Stimulated activated CD8-positive, alpha-beta memory T cell treated with anti-CD3 and anti-CD28 coated beads, Interleukin-4, amount 100 ng/mL, for 24 hours (primary cell): ENCODE measurements at places on chromosomes 1 and 21.

- DNase-seq: no peak
These were observed 115.4 kb downstream of the BCAR3 start for GRCh38 chr1:93566227-93566626.

- DNase-seq: no peak
These were observed 21.0 kb downstream of the S100A10 start for GRCh38 chr1:151972542-151973248.

GRCh38 chr1:10631811-10632593 is 157.3 kb downstream of the PEX14 start:
- no peak for DNase-seq

GRCh38 chr1:170617591-170618330 is 46.2 kb upstream of the PRRX1 start:
- DNase-seq: no peak

GRCh38 chr1:36136535-36136934 is 11.5 kb upstream of the COL8A2 start:
- no peak for DNase-seq

DNA sequence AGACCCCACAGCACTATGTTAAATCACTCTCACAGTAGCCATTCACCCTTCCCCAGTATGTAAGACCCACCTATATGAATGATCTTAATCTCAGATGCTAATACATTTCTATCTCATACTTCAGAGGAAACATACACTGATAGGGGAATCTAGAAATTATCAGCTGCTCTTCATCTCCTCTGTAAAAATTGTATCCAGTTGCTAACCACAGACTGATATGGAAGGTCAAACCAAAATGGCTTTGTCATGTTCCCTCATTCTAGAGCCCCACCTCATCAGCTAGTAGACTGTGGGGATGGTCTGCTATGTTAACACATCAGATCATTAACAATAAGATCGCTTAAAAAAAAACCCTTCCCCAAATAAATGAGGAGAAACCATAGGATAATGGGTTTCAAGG is 71.7 kb downstream of the UBR4 start:
- no peak for DNase-seq

GRCh38 chr1:216332003-216332402 is 91.2 kb downstream of the USH2A start:
- no peak for DNase-seq

DNA sequence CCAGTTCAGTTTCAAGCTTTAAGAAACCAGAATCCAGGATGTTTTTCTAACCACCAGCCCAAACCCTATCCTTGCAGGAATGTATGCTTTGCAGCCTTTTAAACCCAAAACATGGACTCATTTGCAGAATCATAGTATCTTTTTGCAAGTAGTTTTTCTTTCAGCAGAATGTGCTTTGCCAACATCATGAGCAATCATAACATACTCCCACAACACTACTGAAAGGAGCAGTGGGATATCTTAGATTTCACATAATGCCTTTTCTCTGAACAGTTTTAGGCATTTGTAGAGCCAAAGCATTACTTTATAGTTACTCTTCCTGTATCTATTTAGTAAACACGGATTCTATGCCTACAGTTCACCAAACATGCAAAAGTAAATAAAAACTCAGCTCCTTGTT is 10.0 kb upstream of the SH2D2A start:
- DNase-seq: no peak

GRCh38 chr1:199202331-199202730 is 563.5 kb downstream of the PTPRC start:
- no peak for DNase-seq

DNA sequence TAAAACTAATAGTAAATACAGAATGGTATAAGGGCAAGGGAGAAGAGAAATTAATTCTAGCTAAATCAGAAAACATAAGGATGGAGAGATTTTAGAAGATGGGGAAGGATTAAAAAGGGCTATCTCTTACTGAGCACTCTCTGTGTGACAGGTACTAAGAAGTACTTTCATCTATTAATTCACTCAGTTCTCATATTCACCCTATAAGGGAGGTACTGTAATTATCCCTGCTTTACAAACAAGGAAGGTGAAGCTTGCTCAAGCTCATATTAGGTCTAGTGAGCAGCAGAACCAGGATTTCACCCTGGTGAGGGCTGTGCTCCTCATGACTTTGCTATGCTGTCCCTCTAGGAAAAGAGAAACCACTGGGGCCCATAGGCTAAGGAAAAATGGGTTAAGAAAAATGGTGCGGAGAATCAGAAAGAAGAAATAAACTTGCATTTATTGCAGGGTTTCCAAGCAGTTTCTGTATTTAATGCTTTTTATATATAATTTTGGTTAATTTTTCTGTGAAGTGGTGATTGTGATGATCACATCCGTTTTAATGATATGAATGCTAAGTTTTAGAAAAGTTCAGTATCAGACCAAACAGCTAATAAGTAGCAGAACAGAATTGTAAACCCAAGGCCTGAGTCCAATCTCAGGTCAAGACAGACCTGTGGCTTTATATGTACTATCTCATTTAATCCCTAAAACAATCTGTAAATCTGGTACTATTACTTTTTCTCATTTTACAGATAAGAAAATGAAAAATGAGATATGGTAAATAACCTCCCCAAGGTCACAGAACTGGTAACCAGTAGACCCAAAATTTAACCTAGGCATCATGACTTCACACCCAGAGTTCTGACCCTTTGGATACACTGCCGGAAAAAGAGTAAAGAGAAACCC is 1.7 kb downstream of the PCNX2 start:
- DNase-seq: no peak

DNA sequence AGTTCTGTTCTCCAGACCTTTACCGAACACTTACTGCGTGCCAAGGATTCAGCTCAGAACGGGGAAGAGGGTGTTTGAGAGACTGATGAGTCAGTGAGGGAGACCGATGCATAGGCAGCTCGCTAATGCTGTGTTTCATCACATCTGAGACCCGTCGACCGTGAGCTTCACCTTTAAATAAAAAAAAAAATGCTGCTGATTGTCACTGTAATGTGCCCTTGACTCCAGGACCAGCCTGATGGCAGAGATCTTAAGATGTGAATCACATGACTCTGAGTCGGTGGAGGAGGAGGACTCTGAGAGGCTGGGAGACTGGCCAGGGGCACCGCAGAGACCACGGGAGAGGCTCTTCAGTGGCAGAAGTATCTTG is 28.8 kb downstream of the SPSB1 start:
- DNase-seq: no peak

DNA sequence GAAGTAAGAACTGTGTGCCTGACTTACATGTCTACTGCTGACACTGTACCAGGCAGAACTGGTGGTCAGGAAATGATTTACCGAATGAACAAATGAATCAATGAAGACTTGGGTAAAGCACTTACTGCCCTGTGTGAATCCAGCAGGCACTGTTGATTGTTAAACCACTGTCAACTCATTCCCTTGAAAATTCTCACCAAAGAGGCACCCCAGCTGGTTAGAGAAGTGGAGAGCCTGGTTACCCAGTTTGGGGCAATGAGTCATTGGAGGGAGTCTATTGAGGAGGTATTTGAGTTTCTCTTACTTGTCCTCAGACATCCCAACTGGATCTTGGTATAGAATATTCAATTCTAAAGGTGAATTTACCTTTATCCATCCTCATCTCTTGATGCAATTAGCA is 34.2 kb downstream of the JUN start:
- DNase-seq: no peak

- no peak for DNase-seq
These were observed 12.5 kb downstream of the GPR137B start for GRCh38 chr1:236154671-236155398.

DNA sequence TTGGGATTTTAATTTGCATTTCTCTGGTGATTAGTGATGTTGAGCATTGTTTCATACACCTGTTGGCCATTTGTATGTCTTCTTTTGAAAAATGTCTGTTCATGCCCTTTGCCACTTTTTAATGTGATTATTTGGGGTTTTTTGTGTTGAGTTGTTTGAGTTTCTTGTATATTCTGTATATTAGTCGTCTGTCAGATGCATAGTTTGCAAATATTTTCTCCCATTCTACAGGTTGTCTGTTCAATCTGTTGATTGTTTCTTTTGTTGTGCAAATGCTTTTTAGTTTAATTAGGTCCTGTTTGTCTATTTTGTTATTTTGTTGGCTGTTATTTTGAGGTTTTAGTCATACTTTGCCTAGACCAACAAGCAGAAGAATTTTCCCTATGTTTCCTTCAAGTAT is 164.0 kb upstream of the CXADR start:
- DNase-seq: no peak

GRCh38 chr21:45864436-45864835 is 117.1 kb upstream of the COL6A1 start:
- DNase-seq: no peak

DNA sequence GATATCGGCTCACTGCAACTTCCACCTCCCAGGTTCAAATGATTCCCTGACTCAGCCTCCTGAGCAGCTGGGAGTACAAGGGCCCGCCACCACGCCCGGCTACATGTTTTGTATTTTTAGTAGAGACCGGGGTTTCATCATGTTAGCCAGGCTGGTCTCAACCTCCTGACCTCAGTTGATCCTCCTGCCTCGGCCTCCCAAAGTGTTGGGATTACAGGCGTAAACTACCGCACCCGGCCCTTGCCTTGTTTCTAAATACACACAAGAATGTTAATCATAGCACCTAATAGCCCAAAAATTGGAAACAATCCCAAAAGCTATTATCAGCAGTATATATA is 1.2 kb upstream of the MSTO1 start:
- DNase-seq: no peak

- DNase-seq: no peak
These were observed 5.8 kb upstream of the TGFB2 start for GRCh38 chr1:218339267-218339831.

DNA sequence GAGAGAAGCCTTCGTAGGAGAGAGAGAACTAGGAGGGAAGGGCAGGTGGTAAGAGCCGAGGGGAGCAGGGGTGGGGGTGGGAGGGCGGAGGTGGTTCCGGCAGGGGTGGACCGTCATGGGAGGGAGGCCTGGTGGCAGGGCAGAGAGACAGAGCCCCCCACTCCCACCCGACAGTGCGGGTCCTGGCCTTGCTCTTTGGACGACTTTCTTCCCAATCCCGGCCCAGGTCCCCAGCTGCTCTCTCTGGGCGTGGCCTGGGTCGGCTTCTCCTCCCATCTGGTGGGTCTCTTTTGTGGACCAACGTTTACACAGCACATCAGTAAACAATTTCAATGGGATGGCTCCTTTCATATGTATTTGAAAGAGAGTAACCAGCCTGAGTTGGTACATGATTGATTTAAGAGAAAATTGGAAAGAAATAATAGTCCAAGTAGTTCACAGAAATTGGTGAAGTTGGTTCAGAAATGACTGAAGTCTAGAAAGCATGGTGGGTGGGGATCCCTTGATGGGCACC is 56.9 kb downstream of the LDLRAD2 start:
- DNase-seq: no peak

DNA sequence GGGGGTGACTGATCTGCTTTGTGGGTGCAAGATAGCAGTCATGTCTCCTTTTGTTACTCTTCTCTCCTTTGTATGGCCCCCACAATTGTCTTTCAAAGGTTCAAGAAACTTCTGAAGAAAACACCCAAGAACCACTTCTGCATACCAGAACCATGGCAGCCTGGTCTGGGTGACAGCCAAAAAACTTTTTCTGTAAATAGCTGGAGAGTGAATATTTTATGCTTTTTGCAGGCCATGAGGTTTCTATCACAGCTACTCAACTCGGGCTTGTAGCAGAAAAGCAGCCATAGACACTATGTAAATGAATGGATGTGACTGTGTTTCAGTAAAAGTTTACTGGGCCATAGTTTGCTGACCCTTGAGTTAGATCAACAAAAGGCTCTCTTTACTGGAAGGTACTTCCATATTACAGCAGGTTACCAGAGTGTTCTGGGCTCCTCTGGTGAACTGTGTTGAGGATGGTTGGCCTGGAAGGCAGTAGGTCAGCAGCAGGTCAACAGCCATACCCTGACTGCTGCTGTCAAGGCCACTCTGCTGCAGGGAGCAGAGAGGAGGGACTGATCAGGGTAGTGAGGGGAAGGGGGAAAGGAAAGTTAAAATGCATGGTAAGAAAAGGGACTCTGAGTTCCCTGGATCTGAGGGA is 116.4 kb downstream of the GDAP2 start:
- no peak for DNase-seq

GRCh38 chr21:41135746-41136145 is 32.2 kb upstream of the BACE2 start:
- no peak for DNase-seq

- DNase-seq: no peak
These were observed 1.3 kb upstream of the XKR8 start for GRCh38 chr1:27958513-27958912.

DNA sequence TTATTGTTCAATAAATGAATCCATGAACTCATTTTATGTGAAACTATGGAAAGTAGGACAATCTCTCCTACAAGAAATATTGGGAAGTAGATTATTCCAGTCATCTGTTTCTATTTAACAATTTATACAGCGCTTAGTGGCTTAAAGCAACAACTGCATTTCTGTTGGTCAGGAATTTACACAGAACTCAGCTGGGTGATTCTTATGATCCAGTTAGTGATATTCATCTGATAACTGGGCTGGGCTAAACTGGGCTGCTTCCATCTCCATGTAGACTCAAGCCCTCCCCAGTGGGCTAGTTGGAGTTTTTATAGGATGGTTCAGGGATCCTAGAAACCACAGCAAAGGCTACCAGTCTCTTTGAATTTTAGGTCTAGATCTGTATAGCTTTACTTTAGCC is 497.9 kb upstream of the NEGR1 start:
- DNase-seq: no peak

DNA sequence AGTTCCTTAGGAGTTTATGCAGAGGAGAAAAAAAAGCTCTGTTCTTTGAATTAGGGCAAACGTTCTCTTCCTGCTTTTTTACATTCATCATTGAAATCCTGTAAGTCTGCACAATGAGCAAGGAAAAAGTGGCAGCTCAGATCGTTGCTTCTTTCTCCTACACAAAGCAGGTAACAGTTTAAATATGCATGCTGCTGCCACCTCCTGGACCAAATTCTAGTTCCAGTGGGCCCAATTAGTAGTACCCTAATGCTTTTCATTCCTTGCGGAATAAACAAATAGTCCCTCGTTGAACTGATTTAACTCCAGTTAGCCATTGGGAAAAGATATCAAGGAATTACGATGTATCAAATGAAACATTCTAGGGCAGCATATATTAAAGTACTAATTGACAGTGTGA is 20.1 kb downstream of the YTHDF2 start:
- DNase-seq: no peak

- DNase-seq: no peak
These were observed 122.7 kb downstream of the ST6GALNAC5 start for GRCh38 chr1:76989976-76990375.

- no peak for DNase-seq
These were observed 17.6 kb downstream of the SEC16B start for GRCh38 chr1:177952249-177952648.

GRCh38 chr1:183106166-183106565 is 79.9 kb upstream of the LAMC2 start:
- no peak for DNase-seq

DNA sequence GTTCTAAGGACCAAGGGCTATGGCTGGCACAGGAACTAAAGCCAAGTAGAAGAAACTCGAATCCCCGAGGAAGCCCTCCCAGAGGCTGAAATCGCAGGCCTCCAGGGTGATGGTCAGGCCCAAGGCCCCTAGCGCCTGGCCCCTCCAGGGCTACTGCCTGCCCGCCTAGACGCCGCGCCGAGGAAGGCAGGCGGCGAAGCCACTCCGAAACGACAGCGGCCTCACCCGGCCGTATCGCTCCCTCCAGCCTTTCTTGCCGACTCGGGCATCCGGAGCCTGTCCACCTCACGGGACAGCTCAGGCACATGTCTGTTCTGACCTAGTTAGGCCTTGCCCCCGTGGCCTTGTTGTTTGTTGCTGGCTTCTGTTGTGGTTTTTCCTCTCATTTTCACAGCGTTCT is 9.7 kb upstream of the LHX8 start:
- no peak for DNase-seq

- DNase-seq: no peak
These were observed 81.5 kb upstream of the LPGAT1 start for GRCh38 chr1:211912038-211912437.
